ENCODE measurements at places on chromosomes 5 and 9. TPM values are rescaled to one million over a fixed set of nuclear protein-coding genes. Genes with fewer than 3 reads are reported as not detected.

The FOXD4L5 gene
- total RNA-seq, result not detected

The LCN12 gene
- total RNA-seq, result not detected

The SARDH gene
- total RNA-seq, result 0.27 TPM

The ALDH1B1 gene
- 21.1 TPM for total RNA-seq

The ASTN2 gene
- 0.15 TPM for total RNA-seq

The PDCD1LG2 gene
- total RNA-seq, result 10.8 TPM

The SLC4A9 gene
- total RNA-seq, result not detected

The CXCL14 gene
- 15.5 TPM for total RNA-seq

The DBH gene
- total RNA-seq, result not detected

The NUTM2F gene
- total RNA-seq, result not detected

The EPB41L4A gene
- 1.3 TPM for total RNA-seq

The WWC1 gene
- total RNA-seq, result 18.3 TPM

The WNT8A gene
- total RNA-seq, result not detected

The PCDHB12 gene
- not detected for total RNA-seq

The C6 gene
- total RNA-seq, result not detected

The LCN9 gene
- total RNA-seq, result not detected

Measured in hair follicular keratinocyte (primary cell).